ENCODE measurements at places on chromosomes 12 and 14. TPM values are rescaled to one million over a fixed set of nuclear protein-coding genes. Genes with fewer than 3 reads are reported as not detected.

The LAG3 gene
- not detected for total RNA-seq

DNA sequence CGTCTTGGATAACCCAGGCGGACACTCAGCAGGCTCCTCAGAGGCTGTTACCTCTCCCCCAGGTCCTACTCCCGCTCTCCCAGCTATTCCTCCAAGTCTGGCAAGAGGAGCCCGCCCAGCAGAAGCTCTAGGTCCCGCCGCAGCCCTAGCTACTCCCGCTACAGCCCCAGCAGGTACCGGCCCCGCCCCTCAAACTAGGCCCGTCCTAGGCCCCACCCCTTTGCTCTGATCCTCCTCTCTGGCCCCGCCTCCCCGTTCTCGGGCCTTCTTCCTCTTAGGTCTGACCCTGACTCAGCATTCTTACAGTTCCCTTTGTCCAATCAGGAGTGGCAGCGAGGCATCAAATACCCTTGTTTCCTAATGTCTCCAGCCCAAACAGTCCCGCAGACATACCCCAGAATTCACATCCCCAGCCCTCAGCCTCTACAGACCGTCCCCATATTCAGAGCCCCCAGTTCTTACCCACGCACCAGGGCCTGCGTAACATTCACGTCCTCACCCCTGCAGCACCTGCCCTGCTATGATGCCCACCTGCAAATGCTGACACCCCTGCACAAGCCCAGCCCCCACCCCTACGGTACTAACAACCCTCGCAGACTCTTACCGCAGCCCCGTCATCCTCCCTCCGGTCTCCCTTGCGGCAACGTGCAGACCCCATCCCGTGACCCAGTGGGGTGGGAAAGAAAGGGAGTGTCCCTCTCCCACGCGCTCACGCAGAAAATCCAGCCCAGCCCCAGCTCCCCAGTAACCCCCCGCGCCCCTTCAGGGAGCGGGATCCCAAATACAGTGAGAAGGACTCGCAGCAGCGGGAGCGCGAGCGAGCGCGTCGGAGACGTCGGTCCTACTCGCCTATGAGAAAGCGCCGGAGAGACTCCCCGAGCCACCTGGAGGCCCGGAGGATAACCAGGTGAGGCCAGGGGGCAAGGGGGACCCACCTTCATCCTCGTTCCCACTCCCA, 25.0 kb upstream of the HSPB8 start:
- DNase-seq = peak; percentile 55

The CCND2 gene
- 51.5 TPM for total RNA-seq

The SLC10A1 gene
- total RNA-seq = 0.06 TPM

GRCh38 chr12:47739979-47740378, 14.7 kb upstream of the ENDOU start:
- peak; percentile 19 for DNase-seq

- no peak for DNase-seq
These were observed 3.5 kb downstream of the FOS start for GRCh38 chr14:75282170-75282554.

- DNase-seq = no peak
These were observed 43.4 kb downstream of the BDKRB1 start for GRCh38 chr14:96299441-96299840.

DNA sequence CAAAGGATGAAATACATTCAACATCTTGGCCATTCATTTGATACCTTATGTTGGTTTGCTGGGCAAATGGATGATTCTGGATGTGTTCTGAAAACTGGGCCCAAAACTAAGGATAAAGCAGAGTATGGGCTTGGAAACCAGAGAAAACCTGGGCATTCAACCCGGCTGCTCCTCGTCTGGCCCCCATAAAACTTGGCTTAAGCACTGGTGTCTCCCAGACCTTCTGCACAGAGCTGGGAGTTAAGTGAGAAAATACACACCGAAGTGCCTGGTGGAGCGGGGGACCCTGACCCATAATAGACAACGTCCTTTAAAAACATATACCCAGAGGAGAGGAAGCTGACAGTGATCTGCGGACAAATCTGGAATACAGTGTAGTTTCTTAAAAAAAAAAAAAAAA, 112.5 kb downstream of the FOXN3 start:
- no peak for DNase-seq

- peak; percentile 25 for DNase-seq
These were observed 80.2 kb downstream of the VCPKMT start for GRCh38 chr14:50036211-50036610.

The NID2 gene
- 3.3 TPM for total RNA-seq

The HVCN1 gene
- total RNA-seq = 5.2 TPM

DNA sequence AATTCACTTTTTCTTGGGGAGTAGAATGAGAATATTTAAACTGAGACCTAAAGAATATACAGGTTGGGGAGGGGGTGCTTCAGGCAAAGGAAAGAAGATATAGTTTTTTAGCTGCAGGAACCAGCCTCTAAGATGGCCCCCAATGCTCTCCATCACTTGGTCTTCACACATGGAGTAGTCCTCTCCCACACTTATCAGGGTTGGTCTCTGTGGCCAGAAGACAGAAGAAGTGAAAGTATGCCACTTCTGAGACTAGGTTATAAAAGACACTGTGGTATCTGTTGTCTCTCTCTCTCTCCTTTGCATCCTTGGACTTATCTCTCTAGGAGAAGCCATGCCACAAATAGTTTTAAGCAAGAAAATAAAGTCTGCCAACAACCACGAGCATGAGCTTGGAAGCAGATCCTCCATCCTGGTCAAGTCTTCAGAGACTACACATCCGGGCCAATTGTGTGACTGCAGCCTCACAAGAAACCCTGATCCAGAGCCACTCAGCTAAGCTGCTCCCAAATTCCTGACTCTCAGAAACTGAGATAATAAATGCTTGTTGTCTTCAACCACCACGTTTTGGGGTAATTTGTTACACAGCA, 18.0 kb downstream of the PUS7L start:
- DNase-seq = no peak

DNA sequence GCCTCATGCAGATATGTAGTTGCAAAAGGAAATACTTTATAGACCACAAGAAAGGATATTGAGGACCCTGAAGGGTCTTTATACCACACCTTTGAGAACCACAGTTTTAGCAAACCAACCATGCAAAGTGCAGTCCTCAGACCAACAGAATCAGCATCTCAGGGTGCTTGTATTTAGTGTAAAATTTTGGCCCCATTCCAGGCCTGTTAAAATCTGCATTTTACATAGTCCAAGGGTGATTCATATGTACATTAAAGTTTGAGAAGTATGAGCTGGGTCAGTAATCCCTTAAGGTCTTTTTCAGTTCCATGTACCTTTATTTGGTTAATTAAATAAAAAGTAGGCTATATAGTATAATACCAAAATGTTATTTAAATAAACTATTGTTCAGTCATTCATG, 91.2 kb downstream of the WNK1 start:
- DNase-seq = no peak

- no peak for DNase-seq
These were observed 163.9 kb downstream of the TBX5 start for GRCh38 chr12:114241973-114242434.

GRCh38 chr14:83129496-83129895, 1595.8 kb upstream of the SEL1L start:
- DNase-seq = no peak

The LHX5 gene
- not detected for total RNA-seq

The AQP6 gene
- total RNA-seq = not detected

DNA sequence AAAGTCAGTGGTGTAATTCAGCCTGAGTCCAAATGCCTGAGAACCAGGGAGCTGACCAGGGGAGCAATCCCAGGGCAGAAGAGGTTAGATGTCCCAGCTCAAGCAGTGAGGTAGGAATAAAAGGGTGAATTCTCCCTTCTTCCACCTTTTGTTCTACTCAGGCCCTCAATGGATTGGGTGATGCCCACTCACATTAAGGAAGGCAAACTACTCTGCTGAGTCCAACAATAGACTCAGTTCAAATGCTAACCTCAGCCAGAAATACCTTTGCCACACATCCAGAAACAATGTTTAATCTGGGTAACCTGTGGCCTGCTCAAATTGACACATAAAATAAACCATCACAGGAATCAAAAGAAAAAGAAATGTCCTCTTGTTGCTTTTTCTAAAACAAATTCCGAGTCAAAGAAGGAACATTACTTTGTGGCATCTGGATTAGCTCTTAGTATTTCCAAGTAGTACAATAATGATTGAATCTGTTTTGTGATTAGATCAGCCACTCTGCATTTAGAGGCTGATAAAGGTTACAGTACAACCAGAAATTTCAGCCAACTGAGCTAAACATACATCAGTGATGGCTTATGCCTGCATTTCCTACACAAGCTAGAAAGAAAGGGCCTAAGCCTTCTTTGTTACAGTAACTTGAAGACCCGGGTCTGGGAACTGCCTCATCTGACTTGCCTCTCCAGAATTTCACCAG, 43.6 kb upstream of the TRIM9 start:
- no peak for DNase-seq

GRCh38 chr14:67536087-67536486, 3.0 kb downstream of the PLEKHH1 start:
- DNase-seq = no peak

DNA sequence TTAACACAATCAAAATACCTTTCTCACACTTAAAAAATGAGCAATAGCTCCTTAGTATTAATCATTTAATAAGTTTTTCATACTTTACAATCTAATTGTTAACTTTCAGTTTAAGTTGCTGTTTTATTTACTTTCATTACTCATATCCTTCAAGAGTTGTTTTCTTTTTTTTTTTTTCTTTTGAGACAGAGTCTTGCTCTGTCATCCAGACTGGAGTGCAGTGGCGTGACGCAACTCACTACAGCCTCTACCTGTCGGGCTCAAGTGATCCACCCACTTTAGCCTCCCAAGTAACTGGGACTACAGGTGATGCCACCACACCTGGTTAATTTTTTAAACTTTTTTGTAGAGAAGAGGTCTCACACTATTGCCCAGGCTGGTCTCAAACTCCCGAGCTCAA, 16.1 kb downstream of the ZBTB1 start:
- DNase-seq = no peak

DNA sequence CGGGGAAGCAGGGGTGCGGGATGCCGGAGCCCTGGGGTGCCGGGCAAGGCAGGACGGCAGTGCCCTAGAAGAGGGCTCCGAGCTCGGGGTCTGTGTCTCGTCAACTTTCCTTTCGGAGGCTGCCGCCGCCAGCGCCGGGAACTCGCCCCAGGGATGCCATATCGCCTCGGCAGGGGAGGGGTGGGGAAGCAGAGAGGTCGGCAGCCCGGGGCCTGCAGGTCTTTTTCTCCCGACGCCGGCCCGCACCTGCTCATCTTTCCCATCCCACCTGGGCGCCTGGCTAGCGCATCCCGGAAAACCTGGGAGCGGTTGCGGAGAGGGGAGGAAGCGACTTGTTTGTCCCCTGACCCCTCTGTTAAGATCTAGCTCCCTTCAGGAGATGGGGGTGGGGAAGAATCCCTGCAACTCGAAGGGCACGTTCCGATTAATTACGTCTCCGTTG, 547 bp downstream of the CNTN1 start:
- peak; percentile 21 for DNase-seq

The KRT6A gene
- not detected for total RNA-seq

- no peak for DNase-seq
These were observed 10.8 kb downstream of the CLEC1A start for GRCh38 chr12:10088031-10088430.

GRCh38 chr12:132065609-132066344, 78.3 kb downstream of the DDX51 start:
- no peak for DNase-seq

DNA sequence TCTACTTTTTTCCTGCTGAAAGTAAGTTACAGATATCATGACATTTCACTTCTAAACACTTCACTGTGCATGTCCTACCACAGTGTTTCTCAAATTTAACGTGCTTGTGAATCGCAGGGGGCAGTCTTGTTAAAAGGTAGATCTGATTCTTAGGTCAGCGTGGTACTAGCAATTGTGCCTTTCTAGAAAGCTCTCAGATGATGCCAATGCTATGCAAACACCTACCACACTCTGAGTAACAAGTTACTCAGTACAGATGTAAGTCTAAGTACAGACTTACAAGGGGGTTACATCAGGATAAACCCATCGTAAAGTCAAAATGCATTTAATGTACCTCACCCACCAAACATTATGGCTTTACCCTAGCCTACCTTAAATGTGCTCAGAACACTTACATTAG, 22.4 kb downstream of the TM7SF3 start:
- DNase-seq = no peak

- no peak for DNase-seq
These were observed 980.6 kb downstream of the VRK1 start for GRCh38 chr14:97777622-97778355.

DNA sequence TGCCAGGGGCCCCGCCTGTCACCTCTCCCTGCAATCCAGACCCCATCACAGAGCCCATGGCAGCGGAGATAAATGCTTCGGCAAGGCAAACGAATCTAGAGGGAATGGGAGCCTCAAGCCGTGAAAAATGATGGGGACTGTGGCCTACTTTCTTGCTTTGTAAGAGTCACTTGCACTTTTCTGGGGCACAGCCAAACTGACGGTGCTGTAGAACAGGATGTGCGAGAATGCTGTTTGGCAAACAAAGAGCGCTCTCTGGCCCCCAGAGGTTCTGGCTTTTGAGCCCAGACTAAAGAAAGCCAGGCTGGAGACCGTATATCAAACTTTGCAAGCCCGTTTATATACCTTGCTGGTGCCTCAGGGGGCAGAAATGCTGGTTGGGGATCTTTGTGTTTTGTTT, 108.7 kb downstream of the CACNA1C start:
- DNase-seq = peak; percentile 37

DNA sequence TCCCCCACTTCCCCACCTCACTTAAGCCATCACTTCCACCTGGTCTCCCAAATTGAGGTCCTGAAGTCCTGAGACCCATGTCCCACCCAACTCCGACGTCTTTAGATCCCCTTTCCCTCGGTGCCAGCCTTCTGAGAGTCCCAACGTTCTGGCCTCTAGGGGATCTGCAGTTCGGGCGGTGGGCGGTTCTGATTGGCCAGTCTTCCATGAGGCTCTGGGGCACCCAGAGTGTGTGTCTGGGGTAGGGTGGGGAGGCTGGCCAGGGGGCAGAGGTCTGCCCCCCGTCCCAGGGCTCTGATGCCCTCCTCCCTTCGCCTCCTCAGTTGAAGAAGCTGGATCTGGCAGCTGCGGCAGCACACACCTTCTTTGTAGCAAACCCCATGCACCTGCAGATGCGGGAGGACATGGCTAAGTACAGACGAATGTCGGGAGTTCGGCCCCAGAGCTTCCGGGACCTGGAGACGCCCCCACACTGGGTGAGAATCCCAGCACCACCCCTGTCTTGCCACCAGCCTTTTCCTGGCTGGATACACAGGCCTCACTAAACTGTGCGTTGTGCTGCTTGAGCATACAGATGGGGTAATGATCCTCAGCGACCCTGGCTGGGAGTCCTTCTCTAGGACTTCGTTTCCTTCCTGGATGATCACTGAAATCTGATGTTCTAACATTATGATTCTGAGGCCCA, 1.5 kb downstream of the P3H3 start:
- DNase-seq = no peak

The KRT86 gene
- total RNA-seq = 0.60 TPM

The AKAP5 gene
- 0.23 TPM for total RNA-seq

DNA sequence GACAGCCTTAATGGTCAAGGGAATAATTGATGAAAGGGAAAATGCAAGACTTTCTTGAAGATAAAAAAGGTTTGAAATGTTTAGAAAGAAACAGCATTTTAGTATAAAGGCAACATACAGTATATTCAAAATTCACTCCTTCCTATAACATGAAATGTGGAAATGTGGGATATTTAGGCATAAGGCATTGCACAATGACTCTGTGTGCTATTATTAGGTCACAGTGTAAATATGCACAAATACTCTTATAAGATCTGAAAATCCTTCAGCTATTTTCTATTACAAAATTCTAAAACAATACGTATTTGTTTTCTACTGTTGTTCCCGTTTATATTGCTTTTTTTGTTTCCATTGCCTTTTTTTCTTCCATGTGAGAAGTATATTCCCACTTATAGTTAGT, 127.7 kb downstream of the SLC16A7 start:
- no peak for DNase-seq

Data from pancreas (tissue), 10 donors.